ENCODE measurements at places on chromosomes 12 and 14.

DNA sequence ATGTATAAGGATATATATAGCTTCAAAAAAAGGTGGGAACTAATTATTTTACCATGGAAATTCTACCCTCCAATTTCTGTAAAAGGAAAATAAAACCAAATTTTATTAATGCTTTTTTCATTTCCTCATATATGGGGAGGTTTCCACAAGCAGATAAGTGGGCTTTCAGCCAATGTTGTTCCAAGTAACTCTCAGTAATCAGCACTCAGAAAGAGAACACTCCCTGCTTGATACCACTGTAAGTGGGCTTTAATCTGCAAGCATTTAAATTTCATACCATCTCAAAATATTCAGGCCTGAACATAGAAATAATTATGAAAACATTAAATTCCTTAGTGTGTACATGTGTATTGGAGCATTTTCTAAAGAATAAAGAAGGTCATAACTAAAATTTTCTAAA, 827.6 kb downstream of the C12orf50 start:
- no peak for DNase-seq

DNA sequence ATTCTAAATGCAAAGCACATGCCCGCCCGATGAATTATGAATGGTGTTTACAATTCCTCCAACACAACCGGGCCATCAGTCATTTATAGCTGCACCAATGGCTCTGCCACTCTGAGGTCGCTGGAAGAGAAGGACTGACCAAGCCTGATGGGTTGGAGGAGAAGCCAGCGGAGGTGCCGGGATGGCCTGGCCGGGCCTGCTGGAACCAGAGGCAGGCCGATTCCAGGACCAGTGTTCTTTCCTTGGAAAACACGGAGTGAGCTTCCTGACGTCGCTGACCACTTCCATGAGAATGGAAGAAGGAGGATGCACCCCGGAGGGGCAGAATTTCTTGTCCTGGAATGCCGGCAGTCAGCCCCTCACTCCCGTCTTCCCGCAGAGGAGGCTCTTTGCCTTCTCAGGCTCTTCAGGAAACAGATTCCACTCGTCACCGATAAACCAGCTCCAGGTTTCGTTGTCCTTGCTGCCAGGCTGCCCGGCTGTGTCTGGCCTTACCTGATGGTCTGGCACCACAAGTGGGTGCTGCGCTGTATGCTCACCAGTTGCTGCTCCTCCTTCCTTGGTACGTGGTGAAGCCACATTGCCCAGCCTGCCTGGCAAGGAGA, 358.5 kb upstream of the SFSWAP start:
- DNase-seq = no peak

DNA sequence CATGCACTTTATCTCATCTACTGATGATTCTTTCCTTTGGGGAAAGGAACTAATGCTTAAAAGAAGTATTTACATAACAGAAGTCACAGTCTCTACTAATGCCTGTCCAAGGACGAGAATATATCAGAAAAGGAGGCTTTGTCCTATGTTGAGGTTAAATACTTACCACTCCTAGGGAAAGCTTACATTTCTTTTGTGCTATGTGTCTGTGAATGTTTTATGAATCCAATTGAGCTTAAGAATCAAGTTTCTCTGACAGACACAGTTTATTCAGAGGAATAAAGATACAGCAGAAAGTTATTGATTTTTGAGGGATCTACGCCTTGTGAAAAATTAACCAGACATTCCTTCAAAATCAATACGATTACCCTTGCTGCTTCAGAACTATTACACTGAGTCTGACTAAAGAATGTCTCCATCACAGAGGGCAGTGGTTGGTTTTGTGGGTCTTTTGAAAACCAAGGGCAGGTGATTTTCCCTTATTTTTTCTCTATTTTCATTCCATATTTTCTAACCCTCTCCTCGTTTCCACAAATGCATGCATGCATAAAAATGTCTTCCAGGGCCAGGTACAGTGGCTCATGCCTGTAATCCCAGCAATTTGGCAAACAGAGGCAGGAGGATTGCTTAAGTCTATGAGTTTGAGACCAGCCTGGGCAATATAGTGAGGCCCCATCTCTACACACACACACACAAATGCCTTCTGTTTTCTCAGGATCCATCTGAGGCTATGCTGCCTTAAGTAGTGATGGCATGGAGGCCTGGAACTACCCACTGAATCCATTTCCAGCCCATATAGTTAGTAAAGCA, 1095.1 kb downstream of the GALC start:
- DNase-seq = no peak

DNA sequence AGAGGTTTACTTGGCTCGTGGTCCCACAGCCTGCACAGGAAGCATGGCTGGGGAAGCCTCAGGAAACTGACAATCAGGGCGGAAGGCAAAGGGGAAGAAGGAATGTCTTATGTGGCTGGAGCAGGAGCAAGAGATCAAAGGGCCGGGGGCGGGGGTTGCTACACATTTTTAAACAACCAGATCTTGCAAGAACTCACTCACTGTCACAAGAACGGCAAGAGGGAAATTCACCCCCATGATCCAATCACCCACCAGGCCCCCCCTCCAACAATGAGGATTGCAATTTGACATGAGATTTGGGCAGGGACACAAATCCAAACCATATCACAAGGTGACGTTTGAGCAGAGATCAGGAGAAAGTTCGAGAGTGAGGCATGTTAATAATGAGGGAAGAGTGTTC, 163.7 kb upstream of the RPH3A start:
- no peak for DNase-seq

- peak; percentile 54 for DNase-seq
Measured at GRCh38 chr12:45244561-45245343, 28.9 kb downstream of the ANO6 start.

DNA sequence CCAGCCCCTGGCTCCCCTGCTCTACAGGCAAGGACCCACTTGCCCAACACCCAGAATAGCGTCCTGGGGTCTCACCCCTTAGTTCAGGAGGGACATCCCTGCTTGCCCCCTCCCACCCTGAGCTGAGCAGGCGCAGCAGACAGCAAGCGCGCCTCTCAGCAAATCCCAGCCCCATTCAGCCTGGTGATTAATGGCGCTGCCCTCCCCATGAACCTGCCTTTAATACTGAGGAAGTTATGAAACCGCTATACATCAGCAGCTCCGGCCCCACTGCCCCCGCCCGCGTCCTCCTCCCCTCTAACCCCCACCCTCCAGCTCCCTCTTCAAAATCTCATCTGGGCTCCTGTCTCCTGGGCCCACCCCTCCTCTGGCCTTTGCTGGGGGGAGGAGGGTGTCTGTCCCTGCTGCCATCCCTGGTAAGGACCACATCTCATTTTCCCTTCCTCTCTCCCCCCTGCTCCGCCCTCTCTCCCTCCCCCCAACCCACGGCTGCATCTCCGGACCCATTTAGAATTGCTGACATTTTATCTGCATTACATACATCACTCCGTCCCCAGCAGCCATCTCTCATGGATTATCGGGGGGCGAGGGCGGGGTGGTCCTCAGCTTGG, 7.1 kb upstream of the SMUG1 start:
- DNase-seq = no peak

- no peak for DNase-seq
Measured at GRCh38 chr14:81161088-81161487, 59.7 kb downstream of the GTF2A1 start.

- DNase-seq = no peak
Measured at GRCh38 chr12:95083938-95084337, 10.5 kb upstream of the NR2C1 start.

GRCh38 chr12:120075034-120075616, 41.4 kb downstream of the RAB35 start:
- no peak for DNase-seq

GRCh38 chr14:99191395-99192027, 80.5 kb downstream of the BCL11B start:
- no peak for DNase-seq

DNA sequence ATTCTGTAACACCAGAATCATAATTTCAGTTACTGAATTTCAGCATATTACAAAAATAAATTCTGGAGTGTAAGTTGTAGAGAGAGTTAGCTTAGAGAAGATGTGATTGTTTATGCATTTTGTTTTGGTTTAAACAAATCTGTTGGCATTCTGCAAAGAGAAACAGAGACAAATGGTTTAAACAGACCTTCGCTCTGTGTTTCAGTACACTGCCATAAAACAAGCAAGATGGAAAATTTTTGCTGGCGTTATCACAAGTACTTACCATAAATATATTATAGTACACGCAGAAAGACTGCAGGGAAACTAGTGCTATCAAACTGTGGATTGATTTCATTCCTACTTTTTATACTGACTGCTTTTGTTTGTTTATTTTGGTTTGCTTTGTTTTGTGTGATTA, 850.3 kb upstream of the FOXG1 start:
- no peak for DNase-seq

- DNase-seq = no peak
Measured at GRCh38 chr14:20179218-20179617, 11.5 kb upstream of the OR11G2 start.

GRCh38 chr14:70785556-70785955, 23.8 kb downstream of the MAP3K9 start:
- DNase-seq = no peak

- DNase-seq = no peak
Measured at GRCh38 chr12:83690465-83690864, 1003.8 kb downstream of the TMTC2 start.

DNA sequence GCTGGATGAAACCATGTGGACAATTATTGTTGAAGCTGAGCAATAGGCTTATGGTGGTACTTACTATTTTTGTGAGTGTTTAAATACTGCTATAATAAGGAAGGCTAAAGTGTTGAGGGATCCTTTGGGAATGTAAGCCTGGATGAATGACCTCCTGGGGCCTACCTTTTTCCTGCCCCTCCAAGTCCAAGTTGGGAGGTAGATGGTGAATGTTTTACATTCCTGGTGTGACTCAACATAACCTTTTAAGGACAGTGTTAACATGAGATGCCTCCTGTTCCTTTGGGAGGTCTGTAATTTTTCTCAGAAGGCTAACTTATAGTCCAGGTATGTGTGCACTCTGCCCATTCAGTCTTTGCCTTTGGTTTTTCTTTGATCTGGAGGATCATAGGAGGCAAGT, 315.9 kb downstream of the NRXN3 start:
- no peak for DNase-seq

- no peak for DNase-seq
Measured at GRCh38 chr14:102671410-102671809, 79.0 kb downstream of the RCOR1 start.

DNA sequence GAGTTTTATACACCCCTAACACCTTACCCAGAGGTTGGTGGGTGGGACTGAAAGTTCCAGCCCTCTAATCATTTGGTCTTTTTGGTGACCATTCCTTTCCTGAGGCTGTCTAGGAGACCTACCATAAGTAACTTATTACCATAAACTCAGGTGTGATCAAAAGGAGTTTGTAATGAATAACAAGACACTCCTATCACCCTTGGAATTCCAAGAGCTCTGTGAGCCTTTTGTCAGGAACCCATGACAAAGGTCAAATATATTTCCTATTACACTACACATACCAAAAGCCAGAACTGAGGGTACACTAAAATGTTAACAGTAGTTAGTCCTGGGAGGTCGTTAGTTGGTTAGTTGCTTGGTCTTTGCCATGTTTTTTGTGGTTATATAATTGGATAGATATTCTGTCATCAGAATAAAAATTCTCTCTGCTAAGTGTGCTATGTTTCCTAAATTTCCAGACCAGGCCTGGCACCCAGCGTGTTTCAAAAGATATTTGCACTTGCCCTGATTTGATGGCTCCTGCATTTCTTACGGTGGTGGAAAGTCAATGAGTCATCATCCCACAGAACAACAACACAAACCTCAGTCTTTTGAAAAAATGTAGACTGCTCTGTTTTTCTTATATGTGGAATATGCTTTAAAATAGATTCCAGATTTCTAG, 27.0 kb upstream of the AKAP5 start:
- DNase-seq = no peak

- DNase-seq = peak; percentile 28
Measured at GRCh38 chr12:67449591-67450052, 180.5 kb downstream of the CAND1 start.

- no peak for DNase-seq
Measured at GRCh38 chr12:19238540-19238939, 109.0 kb downstream of the PLEKHA5 start.

DNA sequence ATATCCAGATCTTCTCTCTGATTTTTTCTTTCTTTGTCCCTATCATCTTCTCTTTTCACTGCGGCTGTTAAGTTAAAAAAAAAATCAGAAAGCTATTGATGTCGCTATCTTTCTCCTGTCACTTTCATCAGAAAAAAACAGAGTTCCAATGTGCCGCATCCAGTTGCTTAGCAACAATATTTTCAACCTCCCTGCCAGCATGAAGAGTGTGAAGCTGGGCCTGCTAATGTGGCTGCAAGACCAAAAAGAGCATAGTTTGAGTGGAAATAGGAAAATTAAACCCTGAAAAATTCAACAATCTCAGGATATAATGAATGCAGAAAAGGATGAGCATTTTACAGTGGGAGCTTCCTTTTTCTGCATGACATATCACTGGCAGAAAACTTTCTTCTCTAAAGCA, 1025.4 kb upstream of the LRFN5 start:
- no peak for DNase-seq

DNA sequence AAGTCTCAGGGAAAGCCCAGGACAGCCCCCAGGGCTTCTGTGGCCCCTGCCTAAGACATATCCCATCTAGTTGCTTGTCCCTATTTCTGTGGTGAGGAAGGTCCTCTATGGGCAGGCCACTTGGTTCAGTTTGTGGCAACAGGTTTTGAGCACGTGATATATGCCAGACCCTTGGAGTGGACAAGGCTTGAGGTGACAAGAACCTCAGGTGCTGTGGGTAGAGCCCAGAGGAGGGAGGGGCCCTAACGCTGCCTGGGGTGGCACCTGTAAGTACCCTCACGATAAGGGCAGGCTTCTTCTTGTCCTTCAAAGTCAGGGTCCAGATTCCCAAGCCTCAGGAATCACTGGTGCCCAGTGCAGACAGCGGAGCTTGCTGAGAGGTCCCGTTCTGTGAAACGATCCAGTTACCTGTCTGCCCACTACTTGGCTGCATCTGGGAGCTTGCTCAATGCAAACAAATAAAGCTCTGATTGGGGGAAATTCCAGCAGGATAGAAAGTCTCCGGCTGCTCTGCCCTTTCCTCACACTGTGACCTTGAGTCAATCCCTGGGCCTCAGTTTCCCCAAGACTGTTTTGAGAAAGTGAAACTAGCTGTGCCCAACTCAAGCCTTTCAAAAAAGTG, 47.7 kb upstream of the FAM181A start:
- DNase-seq = no peak

- DNase-seq = peak; percentile 59
Measured at GRCh38 chr12:122732170-122732569, 1.5 kb upstream of the HCAR1 start.
